ENCODE measurements at places on chromosomes 2 and 18.

DNA sequence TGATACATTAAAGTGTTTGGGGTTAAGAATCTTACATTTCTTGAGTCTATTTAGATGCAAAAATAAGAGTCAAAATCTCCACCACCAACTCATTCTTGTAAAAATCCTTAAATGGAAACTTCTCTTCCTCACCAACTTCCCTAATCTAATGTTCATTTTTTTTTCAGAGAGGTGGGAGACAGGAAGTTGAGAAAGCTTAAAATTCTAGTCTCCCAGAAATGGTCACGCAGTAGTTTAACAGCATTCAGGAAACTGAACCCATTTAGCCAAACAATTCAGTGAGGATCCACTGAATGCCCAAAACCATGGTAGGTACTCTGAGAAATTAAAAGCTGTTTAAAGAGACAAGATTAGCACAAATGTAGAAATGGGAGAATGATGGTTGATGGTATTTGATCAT, 69.0 kb downstream of the TXNL1 start:
- DNase-seq: no peak

DNA sequence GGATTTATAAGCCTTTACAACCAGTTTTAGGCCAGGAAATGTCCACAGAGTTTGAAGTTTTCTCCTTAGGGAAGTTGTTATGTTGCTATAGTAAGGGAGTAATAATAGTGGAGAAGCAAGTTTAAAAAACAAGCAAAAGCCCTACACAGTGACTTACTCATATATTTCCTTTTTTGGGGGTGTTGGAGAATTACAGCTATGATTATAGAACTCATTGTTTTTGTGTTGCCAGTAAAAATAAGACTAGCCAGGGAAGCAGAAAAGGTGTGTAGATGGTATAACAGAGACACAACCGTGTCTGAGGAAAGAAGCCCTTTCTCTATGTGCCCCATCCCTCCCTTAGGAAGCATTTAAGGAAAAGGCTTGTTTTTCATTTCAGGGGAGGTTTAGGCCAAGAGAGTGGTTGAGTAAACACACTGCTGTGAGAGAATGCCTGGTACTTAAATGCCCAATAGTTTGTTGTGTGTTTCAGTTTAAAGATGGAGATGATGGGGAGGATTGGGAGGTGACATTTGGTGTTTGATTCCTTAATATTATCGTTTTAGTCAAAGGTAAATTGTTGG, 2.3 kb downstream of the VAPA start:
- no peak for DNase-seq

DNA sequence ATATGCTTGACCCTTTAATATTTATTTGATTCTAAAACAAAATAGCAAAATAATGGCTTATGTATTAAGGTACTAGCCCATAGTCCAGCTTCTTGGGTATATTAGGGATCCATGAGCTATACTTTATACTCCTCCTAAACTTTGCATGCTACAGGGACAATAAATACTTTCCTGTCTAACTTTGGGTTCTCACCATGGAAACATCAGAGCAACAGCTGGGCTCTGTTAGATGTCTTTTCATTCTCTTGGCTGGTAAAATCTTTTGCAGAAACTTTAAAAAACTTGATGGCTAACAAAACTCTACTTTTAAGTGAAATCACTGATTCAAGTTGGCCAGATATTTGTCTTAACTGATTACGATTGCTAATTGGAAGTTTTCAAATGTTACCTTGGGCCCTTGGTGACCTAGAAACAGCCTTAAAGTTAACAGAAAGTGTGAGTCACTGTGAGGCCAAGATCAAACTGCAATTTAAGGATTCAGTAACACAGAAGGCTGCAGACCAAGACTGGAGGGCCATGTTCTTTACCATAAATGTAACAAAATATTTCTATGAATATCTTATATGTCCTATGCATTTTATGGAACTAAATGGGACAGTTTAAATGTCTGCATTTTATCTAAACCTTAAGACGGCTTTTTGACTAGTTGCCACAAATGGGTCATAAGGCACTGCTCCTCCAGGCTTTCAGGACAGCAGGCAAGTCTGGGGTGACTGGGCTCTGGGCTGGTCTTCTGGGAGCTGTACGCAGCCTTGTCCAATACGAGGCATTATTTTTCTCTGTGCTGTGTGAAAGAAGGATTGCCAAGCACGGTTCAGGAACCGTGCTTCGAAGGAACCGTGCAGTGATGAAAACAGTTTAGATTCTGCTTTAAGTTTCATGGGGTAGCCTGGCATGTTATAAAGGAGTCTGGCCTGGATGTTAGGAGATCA, 188.5 kb downstream of the TPGS2 start:
- no peak for DNase-seq

DNA sequence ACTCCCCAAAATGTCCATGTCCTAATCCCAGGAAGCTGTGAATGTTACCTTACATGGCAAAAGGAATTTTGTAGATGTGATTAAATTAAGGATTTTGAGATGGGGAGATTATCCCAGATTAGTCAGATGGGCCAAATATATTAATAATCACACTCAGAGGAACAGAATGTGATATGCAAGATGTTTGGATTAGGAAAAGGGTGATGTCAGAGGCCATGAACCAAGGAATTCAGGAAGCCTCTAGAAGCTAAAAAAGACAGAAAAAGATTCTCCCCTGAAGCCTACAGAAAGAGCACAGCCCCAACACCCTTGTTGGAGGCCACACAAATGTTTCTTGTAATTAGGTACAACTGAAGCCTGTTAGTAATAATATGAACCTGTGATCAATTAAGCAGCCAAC, 13.1 kb downstream of the TMEM131 start:
- DNase-seq: no peak

Data from activated T-helper 9 cell treated with anti-CD3 and anti-CD28 coated beads, Interleukin-2, amount 50 U/mL, for 16 hours (primary cell).